ENCODE measurements at places on chromosomes 4 and X. TPM values are rescaled to one million over a fixed set of nuclear protein-coding genes. Genes with fewer than 3 reads are reported as not detected.

Gene CCDC120
- 6.8 TPM for total RNA-seq

Gene DCLK2
- 0.49 TPM for total RNA-seq

Gene PITX2
- 0.35 TPM for total RNA-seq

DNA sequence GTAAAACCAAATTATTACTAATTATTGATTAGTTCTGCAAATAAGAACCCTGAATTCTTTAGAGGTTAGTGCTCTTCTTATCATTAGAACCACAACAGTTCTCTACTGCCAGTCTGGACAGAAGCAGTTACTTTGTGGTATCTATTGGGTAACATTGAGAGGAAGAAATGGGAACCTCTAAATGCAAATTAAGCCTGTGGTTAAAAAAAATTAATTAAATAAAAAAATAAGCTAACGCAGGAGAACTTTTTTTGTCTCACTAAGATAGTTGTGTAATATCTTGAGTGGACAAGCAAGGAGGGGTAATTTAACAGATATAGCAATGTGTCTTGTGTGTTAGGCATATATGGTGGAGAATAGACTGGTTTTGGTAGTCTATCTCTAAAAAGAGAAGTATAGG is 32.9 kb upstream of the TET2 start:
- no peaks in the 10 kb centered on the region for H3K27me3 ChIP-seq
- no peak overlapping the region for H3K4me3 ChIP-seq
- DNase-seq, result no peak

DNA sequence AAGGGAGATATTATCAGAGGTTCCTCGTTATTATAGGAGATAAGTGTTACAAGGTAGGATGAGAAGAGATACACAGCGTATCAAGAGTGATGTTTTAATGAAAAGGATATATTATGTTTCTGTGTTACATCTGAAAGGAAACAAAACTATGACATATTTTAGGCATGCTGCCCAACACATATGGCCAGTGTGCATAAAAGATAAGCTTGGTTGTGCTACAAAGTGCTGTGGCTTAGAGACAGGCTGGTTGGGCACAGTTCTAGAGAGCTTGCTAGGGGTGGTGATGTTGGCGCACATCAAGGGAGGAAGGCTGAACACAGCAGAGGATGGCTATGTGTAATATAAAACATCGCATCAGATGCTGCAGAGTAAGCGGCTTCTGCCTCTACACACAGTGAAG is 42.4 kb downstream of the TRAM1L1 start:
- H3K27ac ChIP-seq, result no peak overlapping the region
- no peak for DNase-seq
- no peak overlapping the region for H3K4me3 ChIP-seq
- H3K36me3 ChIP-seq, result no peaks in the 10 kb centered on the region
- no peaks in the 10 kb centered on the region for H3K4me1 ChIP-seq
